Uterus (tissue), 4 donors: ENCODE measurements at places on chromosomes 13 and 19.

DNA sequence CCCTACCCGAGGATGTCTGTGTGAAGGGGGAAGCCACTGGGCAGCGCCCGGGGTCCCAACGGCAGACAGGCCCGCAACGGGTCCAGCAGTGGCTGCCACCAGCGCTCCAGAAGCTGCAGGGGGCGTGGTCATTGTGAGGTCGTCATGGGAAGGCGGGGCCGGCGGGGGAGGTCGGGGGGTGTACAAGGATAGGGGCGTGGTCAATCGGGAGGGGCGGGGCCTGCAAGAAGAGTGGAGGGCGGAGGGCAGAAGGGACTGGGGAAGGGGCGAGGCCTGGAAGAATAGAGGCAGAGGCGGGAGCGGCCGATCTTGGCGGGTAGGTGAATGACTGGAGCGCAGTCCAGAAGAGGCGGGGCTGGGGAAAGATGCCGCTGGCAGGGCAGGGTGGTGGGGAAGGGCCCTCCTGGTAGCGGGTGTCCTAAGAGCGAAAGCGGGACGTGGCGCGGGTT is 4.4 kb downstream of the FUZ start:
- peak; percentile 93 for DNase-seq

- peak; percentile 62 for DNase-seq
Measured at GRCh38 chr13:113122550-113123225, at the start of gene F10. Gene F10, plus strand, starts transcription at chr13:113122799. Its CDS starts 57 bp downstream, at chr13:113122856.

DNA sequence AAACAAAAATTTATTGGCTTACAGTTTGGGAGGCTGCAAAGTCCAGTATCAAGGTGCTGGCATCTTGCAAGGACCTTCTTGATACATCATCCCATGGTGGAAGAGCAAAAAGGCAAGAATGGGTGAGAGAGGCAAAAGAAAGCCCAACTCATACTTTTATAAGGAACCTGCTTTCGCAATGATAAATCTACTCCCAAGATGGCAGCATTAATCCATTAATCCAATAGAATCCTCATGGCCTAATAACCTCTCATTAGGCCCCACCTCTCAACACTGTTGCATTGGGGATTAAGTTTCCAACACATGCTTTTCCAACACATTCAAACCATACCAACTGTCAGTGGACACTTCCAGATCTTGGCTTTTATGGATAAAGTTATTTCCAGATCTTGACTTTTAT is 48.7 kb upstream of the ZNF507 start:
- DNase-seq = no peak

GRCh38 chr19:56403261-56403660 is 871 bp upstream of the ZNF583 start:
- DNase-seq = no peak

- DNase-seq = no peak
Measured at GRCh38 chr19:9436358-9436757, 985 bp upstream of the ZNF266 start.

DNA sequence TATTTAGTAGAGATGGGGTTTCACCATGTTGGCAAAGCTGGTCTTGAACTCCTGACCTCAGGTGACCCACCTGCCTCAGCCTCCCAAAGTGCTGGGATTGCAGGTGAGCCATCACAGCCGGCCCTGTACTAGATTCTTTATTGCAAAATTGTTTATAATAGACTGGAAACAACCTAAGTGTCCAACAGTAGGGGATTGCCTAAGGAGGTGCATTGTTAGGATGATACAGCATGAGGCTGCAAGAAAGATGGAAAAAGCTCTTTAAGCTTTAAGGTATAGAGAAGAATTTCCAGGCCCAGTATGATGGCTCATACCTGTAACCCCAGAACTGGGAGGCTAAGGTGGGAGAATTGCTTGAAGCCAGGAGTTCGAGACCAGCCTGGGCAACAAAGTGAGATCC is 8.2 kb downstream of the BCAT2 start:
- DNase-seq = no peak

DNA sequence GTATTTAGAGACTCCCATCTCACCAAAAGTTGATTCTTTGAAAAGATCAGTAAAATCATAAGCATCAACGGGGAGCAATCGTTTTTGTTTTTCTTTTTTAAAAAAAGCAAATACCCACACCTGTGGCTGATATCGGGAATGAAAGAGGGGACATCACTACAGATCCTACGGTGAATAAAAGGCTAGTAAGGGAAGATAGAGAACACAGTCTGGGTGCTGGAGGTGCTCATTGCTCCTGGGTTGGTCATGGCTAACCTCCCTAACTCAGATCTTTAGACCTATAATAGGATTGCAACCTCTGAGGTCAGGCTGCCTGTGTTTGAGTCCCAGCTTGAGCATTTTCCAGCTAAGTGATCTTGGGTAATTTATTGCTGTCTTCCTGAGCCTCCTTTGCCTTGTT is 1.1 kb downstream of the EHD2 start:
- DNase-seq = no peak

GRCh38 chr13:109700176-109700575 is 86.2 kb downstream of the IRS2 start:
- DNase-seq = no peak

- DNase-seq = no peak
Measured at GRCh38 chr13:97261254-97262005, 39.3 kb downstream of the MBNL2 start.

GRCh38 chr13:96214824-96215445 is 125.0 kb downstream of the HS6ST3 start:
- no peak for DNase-seq

GRCh38 chr19:13104360-13104847 is 1.7 kb upstream of the LYL1 start:
- peak; percentile 67 for DNase-seq

- no peak for DNase-seq
Measured at GRCh38 chr13:59823486-59823885, 340.2 kb downstream of the DIAPH3 start.

DNA sequence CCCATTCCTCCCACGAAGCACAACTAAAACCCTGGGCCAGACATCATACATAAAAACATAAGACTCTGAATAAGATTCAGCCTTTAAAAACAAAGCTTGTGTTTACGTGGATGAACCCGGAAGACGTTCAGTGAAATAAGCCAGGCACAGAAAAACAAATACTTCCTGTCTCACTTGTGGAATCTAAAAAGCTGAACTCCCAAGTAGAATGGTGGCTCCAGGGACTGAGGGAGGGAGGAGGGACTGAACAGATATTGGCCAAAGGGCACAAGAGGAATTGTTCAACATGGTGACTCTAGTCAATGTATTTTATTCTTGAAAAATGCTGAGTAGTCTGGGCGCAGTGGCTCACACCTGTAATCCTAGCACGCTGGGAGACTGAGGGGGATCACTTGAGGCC is 35.7 kb upstream of the TPM4 start:
- DNase-seq = no peak

- DNase-seq = no peak
Measured at GRCh38 chr19:18651300-18651699, 14.5 kb downstream of the KLHL26 start.

DNA sequence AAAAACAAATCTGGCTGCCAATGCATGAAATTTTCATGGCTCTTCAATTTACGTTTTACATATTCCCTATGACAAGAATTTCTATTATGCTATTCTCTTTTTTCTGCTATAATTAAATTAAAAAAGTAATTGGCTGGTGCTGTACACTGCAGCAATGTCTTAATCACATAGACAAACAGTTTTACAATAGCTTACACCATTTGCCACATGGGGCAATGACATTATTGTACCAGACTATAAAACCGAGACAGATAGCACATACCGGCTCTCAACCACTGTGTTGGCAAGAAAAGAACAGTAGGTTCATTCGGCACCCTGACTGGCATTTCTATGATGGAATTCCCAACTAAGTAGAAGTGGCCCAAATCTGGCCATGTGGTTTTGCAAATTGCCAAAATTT is 67.7 kb downstream of the DACH1 start:
- no peak for DNase-seq

DNA sequence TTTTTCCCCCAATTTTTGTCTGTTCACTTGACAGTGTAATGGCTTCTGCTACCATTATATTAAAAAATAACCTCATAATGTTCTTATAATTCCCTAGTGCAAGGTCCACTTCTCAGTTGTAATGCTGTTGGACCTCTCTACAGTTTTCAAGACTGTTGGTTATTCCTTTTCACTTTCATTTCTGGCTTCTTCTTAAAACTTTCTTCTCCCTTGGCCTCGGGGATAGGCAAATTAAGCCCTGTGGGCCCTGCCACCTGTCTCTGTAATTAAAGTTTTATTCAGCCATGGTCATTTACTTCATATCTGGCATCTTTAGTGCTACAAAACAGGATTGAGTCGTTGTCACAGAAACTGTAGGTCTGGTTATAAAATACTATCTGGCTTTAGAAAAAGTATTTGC is 313.5 kb downstream of the KLF12 start:
- no peak for DNase-seq

DNA sequence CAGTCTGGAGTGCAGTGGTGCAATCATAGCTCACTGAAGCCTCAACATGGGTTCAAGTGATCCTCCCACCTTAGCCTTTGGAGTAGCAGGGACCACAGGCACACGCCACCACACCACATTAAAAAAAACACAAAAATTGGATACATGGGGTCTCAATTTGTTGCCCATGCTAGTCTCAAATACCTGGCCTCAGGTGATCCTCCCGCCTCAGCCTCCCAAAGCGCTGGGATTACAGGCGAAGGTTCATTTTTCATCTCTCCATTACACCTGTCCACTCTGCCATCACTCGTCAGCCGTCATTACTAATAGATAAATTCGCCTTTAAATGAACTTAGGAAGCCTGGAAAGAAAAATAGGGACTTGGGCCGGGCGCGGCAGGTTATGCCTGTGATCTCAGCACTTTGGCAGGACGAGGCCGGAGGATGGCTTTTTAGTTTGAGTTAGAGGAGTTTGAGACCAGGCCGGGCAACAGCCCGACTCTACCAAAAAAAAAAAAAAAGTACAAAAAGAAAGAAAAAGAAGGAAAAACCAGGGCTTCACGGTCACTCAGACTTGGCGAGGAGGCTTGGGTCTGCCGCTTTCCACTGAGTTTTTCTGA is 685 bp upstream of the SUPT5H start:
- DNase-seq = no peak

- no peak for DNase-seq
Measured at GRCh38 chr13:51260154-51260553, 38.0 kb downstream of the FAM124A start.

GRCh38 chr13:23859904-23860303 is 29.3 kb downstream of the MIPEP start:
- no peak for DNase-seq

GRCh38 chr19:19226204-19226603 is 14.4 kb downstream of the NCAN start:
- no peak for DNase-seq

DNA sequence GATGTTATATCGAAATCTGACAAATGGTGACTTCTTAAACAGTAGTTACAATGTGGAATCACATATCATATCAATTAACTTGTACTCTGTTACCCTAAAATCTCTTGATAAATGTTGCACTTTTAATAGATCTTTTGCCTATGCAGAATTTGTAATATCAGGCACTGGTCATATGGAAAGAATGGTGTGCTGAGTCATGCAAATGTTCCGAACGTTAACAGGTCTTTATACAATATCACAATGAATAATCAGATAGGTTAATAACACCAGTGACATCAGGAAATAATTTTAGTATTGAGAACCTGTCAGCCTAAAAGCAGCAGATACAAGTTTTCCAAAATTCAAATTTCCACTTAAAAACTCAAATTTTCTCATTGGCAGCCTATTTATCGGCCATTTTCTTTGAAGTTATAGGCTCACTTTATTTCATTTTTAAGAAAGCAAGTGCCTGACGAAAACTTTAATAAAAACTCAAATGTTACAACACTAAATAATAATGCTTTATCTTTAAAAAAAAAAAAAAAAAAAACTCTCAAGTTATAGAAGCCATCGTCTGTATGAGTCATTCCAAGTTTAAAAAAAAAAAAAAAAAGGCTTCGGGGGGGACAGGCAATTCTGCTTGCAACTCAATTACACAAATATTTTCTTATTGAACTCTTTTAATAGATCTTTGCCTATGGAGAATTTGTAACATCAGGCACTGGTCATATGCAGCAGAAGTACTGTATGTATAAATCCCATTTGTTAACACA is 180.9 kb downstream of the DIAPH3 start:
- DNase-seq = no peak

DNA sequence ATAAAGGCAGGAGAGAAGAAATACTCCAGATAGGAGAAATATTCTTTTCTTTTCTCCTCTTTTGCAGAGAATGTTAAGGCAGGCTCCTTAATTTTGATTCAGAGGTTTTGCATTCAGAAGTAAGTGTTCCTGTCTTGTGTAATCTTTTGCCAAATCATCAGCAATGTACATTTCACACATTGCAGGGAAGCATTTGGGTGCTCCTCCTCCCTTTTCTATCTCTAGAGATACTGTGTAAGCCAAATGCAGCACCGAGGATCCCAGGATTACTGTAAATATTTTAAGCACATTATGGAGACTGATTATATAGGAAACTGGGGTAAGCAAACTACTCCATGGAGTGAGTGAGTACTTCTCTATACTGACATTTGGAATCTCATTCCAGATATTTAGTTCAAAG is 7.2 kb downstream of the ATP8A2 start:
- DNase-seq = no peak

DNA sequence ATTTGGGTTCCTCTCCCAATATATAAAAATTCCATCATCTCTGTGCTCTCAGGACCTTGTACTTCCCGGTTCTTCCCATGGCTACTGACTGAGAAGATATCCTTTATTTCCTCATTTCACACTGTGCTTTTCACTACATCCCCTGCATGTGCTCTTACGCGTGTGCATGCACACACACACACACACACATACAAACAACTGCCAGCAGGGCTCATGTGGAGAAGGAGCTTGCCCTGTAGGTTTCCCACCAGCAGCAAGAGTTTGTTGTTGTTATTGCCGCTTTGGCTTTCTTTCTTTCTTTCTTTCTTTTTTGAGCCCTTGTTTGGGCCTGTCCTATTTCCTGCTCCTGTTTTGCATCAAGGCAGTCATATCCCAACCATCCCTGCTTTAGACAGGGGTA is 43.6 kb downstream of the TEX26 start:
- DNase-seq = no peak

- DNase-seq = no peak
Measured at GRCh38 chr13:94588541-94588940, 7.4 kb downstream of the TGDS start.

DNA sequence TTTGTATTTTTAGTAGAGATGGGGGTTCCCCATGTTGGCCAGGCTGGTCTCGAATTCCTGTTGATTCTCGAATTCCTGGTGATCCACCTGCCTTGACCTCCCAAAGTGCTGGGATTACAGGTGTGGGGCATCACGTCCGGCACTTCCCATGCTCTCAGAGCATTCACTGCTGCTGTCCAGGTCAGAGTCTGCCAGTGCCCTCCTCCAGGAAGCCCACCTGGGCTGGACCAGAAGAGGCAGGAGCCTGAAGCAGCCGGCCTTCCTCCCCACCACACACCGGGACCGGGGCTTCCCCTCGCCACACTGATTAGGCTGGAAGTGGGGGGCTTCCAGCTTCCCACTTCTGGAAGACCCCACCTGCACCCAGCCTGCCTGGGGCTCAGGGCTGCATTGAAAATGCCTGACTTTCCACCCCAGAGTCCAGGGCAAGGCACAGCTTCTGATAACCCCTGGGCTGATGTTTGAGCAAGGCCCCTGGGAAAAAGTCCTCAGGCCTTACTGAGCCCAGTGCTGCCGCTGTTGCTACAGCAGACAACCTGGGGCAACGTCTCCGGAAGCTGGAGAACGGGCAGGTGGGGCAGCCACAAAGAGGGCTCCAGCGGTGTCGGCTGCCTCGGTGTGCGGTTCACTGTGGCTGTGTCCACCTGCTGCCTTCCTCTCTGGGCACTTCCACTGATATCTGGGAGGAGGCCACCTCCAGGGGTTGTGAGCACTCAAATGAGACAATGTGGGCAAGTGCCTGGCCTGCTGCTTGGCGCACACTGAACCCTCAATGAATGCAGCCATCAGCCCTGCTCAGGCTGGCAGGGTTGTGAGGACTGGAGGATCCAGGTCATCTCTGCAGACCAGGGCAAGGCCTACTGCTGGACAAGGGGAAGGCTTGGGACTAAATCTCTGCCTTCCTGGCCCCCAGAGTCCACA is 22.6 kb downstream of the CEBPA start:
- no peak for DNase-seq
